Osteoblast (primary cell): ENCODE measurements at places on chromosomes 4 and X. TPM values are rescaled to one million over a fixed set of nuclear protein-coding genes. Genes with fewer than 3 reads are reported as not detected.

GRCh38 chr4:37438564-37439279, 194.2 kb downstream of the NWD2 start:
- H3K4me3 ChIP-seq, result no peak overlapping the region
- H3K4me1 ChIP-seq, result no peaks in the 10 kb centered on the region
- no peaks in the 10 kb centered on the region for H3K36me3 ChIP-seq
- no peaks in the 10 kb centered on the region for H3K27me3 ChIP-seq
- H3K27ac ChIP-seq, result no peak overlapping the region
- no peak for DNase-seq

DNA sequence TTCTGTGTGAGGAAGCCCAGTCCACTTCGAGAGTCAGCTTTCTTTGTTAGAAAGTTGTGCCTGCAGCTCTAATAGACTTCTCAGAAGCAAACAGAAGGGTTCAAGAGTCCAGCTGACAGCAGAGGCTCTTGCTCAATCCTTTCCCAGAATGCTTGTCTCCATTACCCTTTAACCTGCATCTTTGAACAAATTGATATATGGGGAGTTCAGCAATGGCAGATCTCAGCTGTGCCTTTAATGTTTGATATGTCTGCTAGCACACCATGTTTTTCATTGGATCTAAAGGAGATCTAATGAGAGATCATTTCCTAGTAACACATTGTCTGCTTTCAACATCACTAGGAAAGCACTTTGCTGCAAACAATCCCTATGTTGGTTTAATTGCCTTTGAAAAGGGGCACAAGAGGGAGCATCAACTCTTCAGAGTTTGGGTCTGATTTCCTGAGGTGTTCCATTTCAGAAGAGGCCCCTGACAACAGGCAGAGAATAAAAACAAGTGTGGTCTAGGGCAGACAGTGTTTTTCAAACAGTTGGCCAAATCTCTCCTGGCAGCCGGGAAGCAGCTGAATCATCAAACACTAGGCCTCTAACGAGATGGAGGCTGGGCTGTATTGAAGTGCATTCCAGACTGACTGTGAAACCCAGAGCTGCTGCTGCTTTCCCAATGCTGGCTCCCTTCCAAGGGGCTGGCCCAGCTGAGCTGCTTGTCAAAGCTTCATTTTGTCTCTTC, 55.5 kb downstream of the LUZP4 start:
- peaks cover 16% of the 10 kb centered on the region for H3K4me1 ChIP-seq
- H3K4me3 ChIP-seq, result no peak overlapping the region
- H3K36me3 ChIP-seq, result no peaks in the 10 kb centered on the region
- H3K27me3 ChIP-seq, result peaks cover 3% of the 10 kb centered on the region

Gene PDCL2
- total RNA-seq, result not detected in 2 replicates

Gene HS3ST1
- total RNA-seq, result under 0.01 TPM in 2 replicates

Gene TCEANC
- total RNA-seq, result 6.2 and 6.5 TPM in 2 replicates

- H3K36me3 ChIP-seq, result no peaks in the 10 kb centered on the region
- DNase-seq, result no peak
- no peak overlapping the region for H3K4me3 ChIP-seq
These were observed 70.9 kb upstream of the RXFP1 start for GRCh38 chr4:158450741-158451140.

DNA sequence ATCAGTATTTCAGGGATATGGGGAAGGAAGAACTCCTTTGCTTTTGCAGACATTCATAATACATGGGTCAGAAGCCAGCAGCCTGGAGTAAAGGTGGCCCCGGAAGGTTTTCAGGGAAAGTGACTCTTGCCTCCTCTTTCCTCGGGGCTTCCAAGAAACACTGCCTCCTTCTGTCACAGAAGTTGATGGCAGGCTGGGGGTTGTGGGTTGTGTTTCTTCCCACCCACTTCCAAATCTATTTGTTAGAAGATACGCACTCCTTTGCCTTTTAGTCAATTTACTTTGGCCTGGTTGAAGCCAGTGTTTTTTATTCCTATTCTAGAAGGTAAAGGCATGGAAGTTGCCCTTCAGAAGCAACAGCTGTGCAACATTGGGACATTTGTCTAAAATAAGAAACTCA, 19.7 kb downstream of the KIT start:
- H3K36me3 ChIP-seq, result no peaks in the 10 kb centered on the region
- no peaks in the 10 kb centered on the region for H3K4me1 ChIP-seq
- DNase-seq, result no peak
- no peak overlapping the region for H3K4me3 ChIP-seq
- H3K27ac ChIP-seq, result no peak overlapping the region
- H3K27me3 ChIP-seq, result peaks cover 3% of the 10 kb centered on the region

DNA sequence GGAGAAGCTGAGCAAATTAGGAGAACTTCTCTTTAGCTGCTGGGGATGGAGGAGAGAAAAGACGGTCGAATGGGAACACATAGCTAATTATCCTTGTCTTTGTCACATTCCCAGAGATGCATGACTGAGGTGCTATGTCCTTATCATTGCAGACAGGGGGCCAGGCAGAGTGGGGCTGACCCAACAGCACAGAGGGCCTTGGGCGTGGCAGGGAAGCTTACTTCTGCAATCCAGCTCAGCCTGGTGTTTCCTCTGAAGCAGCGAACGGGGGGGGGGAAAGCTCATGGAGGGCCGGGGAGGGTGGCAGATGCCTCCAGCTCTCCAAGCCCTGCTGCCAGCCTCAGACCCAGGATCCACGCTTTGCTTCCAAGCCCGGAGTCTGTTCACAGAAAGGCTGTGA, 50.8 kb upstream of the HOPX start:
- H3K4me1 ChIP-seq, result peaks cover 3% of the 10 kb centered on the region
- DNase-seq, result peak; percentile 66
- peaks cover 2% of the 10 kb centered on the region for H3K27me3 ChIP-seq
- H3K27ac ChIP-seq, result no peak overlapping the region
- no peaks in the 10 kb centered on the region for H3K36me3 ChIP-seq
- H3K4me3 ChIP-seq, result no peak overlapping the region

DNA sequence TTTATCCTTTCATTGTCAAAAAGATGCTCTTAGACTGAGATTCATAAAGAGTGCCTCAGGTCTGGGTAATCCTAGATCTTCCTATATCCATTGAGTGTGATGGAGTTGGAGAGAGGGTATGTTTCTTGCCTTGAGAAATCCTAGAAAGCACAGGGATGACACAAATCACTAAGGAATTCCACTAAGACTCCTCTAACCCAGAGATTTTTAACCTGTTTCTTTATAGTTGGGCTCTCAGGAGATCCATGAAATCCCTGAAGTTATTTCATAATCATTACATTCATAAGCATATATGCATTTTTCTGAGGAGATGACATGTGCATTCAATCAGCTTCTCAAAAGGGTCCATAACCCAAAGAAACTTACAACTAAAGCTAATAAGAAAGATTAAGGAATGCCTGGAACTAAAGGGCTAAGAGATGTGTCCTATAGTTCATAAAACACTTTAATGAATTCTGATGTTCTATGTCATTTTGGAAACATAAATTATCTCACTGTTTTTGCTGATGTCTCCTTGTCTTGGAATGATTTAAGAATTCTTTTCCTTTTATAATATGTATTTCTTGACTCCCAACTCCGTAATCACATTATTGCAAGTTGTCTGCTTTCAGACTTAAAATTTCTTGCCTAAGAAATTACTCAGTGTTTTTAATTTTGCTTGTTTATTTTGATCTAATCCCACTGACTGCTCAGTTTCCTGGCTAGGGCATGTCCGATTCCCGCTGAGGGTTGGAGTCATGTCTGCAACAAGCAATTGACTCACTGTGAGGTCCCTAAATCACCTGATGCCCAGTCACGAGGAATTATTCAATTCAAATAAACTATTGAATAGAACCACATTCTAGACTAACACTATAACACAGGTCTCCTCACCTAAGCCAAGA, 2.8 kb upstream of the AMTN start:
- no peaks in the 10 kb centered on the region for H3K36me3 ChIP-seq
- no peak overlapping the region for H3K27ac ChIP-seq
- no peak overlapping the region for H3K4me3 ChIP-seq
- no peaks in the 10 kb centered on the region for H3K27me3 ChIP-seq
- H3K4me1 ChIP-seq, result no peaks in the 10 kb centered on the region

DNA sequence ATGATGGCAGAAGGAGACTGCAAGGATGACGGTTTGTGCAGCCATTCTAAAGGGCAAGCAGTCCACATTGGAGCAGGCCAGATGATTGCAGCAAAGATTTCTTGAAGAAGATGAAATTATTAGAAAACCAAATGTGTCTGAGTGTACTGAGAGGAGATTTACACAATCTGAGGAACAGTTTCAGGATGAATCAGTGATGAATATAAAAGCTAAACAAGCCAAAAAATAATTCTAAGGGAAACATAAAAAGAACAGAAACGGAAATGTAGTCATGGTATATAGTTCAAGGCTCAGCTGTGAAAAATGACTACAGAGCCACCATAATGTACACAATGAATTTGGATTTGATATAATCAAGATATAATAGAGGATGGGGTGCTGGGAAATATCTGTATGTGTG, 168.5 kb downstream of the PDGFC start:
- no peak overlapping the region for H3K4me3 ChIP-seq
- peak overlapping the region; percentile 51 for H3K27ac ChIP-seq
- peak; percentile 78 for DNase-seq
- peaks cover 4% of the 10 kb centered on the region for H3K36me3 ChIP-seq
- no peaks in the 10 kb centered on the region for H3K27me3 ChIP-seq

- no peak overlapping the region for H3K27ac ChIP-seq
- no peak overlapping the region for H3K4me3 ChIP-seq
- no peaks in the 10 kb centered on the region for H3K36me3 ChIP-seq
- no peaks in the 10 kb centered on the region for H3K4me1 ChIP-seq
- no peaks in the 10 kb centered on the region for H3K27me3 ChIP-seq
- no peak for DNase-seq
These were observed 243.6 kb upstream of the GPRIN3 start for GRCh38 chr4:89551191-89551590.

Gene CENPI
- 4.3 and 4.4 TPM in 2 replicates for total RNA-seq

- H3K27me3 ChIP-seq, result no peaks in the 10 kb centered on the region
- H3K4me1 ChIP-seq, result no peaks in the 10 kb centered on the region
- DNase-seq, result no peak
- no peak overlapping the region for H3K4me3 ChIP-seq
These were observed 135.7 kb downstream of the DTHD1 start for GRCh38 chr4:36417146-36417545.

GRCh38 chr4:138414202-138414601, 172.1 kb upstream of the SLC7A11 start:
- no peaks in the 10 kb centered on the region for H3K27me3 ChIP-seq
- DNase-seq, result no peak
- no peak overlapping the region for H3K4me3 ChIP-seq
- no peaks in the 10 kb centered on the region for H3K36me3 ChIP-seq

DNA sequence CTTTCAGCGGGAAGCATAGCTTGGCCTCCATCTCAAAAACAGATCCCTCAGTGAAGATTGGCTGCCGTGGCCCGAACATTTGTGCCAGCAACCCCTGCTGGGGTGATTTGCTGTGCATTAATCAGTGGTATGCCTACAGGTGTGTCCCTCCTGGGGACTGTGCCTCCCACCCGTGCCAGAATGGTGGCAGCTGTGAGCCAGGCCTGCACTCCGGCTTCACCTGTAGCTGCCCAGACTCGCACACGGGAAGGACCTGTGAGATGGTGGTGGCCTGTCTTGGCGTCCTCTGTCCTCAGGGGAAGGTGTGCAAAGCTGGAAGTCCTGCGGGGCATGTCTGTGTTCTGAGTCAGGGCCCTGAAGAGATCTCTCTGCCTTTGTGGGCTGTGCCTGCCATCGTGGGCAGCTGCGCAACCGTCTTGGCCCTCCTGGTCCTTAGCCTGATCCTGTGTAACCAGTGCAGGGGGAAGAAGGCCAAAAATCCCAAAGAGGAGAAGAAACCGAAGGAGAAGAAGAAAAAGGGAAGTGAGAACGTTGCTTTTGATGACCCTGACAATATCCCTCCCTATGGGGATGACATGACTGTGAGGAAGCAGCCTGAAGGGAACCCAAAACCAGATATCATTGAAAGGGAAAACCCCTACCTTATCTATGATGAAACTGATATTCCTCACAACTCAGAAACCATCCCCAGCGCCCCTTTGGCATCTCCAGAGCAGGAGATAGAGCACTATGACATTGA, 175.4 kb downstream of the FAT4 start:
- no peaks in the 10 kb centered on the region for H3K4me1 ChIP-seq
- no peak overlapping the region for H3K4me3 ChIP-seq
- no peak overlapping the region for H3K27ac ChIP-seq
- H3K36me3 ChIP-seq, result peaks cover 5% of the 10 kb centered on the region
- H3K27me3 ChIP-seq, result no peaks in the 10 kb centered on the region

GRCh38 chr4:130306566-130306965, 1210.6 kb downstream of the C4orf33 start:
- H3K4me1 ChIP-seq, result no peaks in the 10 kb centered on the region
- H3K27me3 ChIP-seq, result no peaks in the 10 kb centered on the region
- no peaks in the 10 kb centered on the region for H3K36me3 ChIP-seq
- no peak overlapping the region for H3K27ac ChIP-seq
- H3K4me3 ChIP-seq, result no peak overlapping the region

DNA sequence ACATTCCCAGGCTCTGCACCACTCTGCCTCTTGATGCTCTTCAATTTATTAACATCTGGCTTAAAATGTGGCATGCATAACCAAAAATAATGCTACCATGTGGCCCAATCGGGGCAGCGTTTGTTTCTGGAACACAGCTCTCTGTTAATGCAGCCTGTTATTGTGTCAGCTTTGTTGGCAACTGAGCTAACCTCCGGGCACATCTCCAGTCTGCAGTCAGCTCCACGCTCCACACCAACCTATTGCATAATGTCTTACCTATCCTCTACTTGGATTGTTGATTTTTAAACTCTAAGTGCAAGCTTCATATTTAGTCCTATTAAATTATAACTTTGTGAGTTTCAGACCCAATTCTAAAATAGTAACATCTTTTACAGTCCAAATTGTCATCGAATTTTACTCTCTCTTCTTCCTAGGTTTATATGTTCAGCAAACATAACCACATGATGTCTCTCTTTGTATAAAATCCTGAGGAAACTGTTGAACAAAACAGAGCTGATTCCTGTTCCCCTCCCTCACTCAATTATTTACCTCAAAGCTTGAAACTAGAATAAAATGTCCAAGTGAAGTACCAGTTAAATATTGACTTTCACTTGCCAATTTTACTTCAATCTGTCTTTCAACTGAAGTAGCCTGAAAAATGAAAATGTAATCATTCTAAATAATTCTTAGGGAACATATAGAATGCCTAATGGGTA, 92.2 kb upstream of the RAPGEF2 start:
- no peak for DNase-seq
- H3K27me3 ChIP-seq, result no peaks in the 10 kb centered on the region
- H3K4me3 ChIP-seq, result no peak overlapping the region
- H3K27ac ChIP-seq, result no peak overlapping the region

DNA sequence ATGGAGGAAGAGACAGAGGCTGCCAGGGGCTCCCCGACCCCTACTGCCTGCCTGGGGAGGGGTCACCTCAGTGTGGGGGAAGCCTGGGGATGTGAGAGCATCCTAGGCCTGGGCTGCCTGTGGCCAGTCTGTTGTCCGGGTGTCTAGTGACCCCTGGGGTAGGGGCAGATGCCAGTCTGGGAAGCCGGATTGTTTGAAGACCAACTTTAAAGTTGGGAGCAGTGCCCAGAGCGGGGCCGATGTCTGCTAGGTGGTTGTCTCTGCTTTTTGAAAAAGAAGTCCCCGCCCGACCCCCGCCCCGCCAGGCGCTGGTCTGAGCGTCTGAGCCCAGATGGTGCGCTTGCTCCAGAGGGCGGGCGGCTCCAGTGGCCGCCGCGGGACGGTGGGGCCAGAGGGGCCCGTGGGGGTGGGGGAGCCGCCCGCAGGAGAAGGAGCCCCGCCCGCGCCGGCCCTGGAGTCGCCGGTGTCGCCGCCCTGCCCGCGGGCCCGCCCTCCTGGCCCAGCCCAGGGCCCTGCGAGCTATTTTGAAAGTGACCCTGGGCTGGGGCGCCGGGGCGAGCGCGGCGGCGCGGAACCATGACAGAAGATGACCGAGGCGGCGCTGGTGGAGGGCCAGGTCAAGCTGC, at the start of gene DOK7:
DOK7 (plus strand) TSS at position 517 of the 626 bp plus-strand sequence; CDS start at position 587, 70 bp downstream.
- H3K27ac ChIP-seq, result no peak within 1 kb of the TSS
- H3K4me3 ChIP-seq, result no peak within 1 kb of the TSS
- H3K27me3 ChIP-seq, result peaks cover 42% of the 10 kb centered on the region
- no peak for DNase-seq
- H3K36me3 ChIP-seq, result no peaks in the 10 kb centered on the region

Gene MAGEA11
- total RNA-seq, result not detected in 2 replicates
